ENCODE measurements at places on chromosomes 3 and 15.
A peak's percentile ranks its signal among the peaks of the same experiment; 100 is the strongest.

GRCh38 chr3:156341332-156341731 lies 213.6 kb downstream of the SSR3 start:
- no peak for DNase-seq

GRCh38 chr3:72194458-72194857 lies 409.5 kb upstream of the PROK2 start:
- DNase-seq, result no peak

- DNase-seq, result no peak
These were observed 61.2 kb downstream of the LYSMD4 start for GRCh38 chr15:99671926-99672635.

DNA sequence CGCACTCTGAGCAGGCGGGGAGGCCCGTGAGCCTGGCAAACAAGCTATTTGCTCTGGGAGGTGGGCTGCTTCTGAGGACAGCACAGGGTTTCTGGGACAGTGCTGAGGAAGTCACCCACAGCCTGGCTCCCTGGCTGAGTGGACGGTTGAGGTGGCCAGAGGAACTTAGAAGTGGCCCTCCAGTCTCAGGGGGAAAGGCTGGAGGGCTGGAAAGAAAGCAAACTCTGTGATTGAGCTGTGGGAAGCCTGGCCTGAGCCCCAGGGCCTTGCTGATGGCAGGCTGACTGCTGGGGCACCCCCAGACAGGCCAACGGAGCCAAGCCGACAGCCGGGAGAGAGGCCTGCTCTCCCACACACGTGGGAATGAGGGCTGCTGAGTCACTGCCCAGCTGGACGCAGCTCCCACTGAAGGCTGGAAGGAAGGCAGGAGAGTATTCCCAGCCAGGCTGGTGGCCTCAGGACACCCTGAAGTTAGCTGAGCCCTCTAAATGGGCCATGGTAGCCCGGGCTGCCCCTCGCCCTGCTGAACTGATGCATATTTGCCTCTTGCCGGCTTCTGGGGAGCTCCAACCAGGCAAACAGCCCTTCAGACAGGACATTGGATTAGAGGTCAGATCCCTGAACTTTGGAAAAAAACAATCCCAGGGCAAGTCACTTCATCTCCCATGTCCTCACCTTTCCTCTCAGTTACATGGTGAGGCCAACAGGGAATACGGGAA lies 98.0 kb upstream of the TLE3 start:
- DNase-seq, result peak; percentile 70

- DNase-seq, result peak; percentile 68
These were observed 524 bp upstream of the TOPBP1 start for GRCh38 chr3:133662278-133662651.

DNA sequence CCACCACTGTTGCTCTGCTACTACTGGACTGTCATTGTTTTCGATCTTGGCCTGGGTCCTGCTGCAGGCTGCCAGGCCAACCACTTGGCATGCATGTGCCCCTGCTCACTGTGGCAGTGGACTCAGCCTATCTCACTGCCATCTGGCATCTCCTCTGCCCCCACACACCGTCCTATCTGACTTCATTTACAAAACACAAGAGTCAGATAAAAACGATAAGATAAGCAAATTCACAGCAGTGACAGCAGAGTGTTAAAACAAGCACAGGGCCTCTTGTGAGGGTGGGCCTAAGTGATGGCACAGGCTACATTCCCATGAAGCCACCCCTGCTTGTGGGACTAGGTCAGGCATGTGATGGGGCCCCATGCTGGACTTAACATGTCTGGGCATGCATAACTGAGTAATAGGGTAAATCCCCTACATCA lies 68.1 kb downstream of the CRYGS start:
- peak; percentile 94 for DNase-seq

DNA sequence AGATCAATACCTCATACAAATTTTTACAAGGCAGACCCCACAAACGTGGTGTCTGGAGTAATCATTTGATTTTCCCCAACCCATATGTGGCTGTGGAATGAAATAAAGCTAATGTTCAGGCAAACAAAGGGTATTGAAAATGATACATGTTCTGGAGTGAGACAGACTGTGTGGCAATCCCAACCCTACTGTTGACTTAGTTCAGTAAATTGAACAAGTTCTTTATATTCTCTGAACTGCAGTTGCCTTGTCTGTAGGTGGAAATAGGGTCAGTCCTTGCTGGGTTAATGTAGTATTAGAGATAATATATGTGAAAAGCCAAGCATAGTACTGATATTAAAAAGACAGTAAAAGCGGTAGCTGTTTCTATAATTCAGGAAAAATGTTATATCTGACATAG lies 69.0 kb downstream of the GRM7 start:
- DNase-seq, result no peak

GRCh38 chr3:179175358-179175757 lies 27.2 kb downstream of the PIK3CA start:
- DNase-seq, result no peak

DNA sequence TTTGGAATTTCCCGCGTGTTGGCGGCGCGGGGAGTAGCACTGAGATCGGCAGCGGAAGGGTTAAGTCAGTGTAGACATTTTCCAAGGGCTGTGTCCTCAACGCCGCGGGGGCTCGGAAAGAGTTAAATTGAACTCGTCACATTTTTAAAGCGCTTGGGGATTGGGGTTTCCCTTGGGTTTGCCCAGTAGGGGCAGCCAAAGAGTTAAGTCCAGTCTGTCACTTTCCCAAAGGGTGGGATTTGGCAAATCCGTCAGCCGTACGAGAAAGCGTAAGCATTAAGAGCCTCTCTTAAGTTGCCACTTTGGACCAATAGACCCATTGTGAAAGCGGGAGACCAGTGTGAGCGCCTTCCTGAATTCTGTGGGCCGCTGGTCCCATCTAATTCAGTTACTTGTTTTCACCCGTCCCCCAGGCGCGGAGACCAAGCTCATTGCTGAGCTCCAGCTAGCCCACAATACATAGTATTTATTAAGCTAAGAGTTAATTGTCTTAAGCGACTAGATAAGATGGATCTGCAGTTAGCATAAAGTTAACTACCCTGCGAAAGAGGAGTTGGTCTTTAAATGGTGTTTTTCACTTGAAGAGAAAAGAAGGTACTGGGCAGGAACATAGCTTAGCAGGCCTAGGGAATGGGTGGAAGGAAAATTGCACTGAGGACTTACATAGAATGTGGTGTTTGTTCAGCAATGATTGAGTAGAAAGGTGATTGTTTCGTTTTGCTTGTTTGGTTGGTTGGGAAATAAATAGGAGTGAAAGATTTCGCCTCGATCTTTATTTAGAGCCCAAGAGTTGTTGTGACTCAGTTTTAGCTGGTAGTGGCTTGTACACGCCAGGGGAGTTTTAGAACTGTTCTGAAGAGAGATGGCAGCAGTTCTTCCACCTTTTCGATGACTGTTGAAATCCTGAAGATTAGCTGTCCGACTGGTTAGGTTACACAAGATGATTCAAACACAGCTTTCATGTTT lies 932 bp downstream of the ARL8B start:
- DNase-seq, result peak; percentile 53

DNA sequence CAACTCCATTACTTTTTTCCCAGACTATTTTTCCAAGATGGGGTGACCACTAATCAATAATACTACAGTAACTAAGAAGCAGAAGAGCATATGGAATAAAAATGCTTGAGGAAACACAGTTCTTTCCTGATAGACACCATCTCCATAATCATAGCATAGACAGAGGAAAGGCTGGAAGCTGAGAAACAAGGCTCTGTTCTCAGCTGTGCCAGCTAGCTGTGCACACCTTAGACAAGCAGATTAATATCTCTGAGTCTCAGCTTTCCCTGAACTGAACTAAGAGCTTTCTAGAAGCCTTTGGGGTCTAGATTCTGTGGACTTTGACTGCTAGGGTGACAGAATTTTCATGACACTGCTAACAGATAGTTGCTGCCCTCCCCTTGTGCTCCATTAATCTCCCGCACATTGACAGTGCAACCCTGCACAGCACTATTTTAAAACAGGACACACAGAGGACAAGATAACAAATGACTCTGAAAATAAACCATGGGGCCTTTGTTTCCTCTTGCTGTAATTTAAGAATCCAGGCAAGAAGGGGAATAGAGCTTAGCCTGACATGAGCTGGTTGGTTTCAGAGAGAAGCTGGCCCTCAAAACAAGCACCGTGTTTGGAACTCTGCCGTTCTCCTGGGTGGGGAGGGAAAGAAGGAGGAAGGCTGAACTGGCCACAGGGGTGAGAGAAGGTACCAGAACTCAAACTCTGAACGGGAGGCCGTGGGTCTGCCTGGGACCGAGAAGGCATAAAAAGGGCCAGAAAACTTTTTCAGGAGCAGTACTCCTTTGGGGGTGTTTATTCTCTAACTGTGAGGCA lies 67.4 kb downstream of the ATP13A5 start:
- DNase-seq, result no peak

DNA sequence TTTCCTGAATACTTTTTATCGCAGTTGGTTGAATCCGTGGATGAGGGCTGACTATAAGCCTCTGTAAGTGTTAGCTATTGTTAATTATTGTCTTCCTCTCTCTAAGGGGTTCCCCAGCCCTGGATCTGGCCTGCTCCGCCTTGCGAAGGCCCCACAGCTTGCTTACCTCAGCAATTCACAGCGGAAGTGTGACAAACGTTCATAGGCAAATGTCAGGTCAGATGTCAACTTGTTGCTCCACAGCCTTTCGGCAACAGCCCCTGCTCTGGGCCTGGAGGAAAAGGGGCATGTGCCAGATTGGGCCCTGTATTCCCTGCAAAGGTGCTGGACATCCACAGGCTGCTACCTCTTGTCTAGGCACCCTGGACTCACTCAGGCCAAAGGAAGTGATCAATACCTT lies 25.3 kb upstream of the CELF6 start:
- no peak for DNase-seq

GRCh38 chr3:151434151-151434890 lies 26.5 kb downstream of the IGSF10 start:
- DNase-seq, result no peak

DNA sequence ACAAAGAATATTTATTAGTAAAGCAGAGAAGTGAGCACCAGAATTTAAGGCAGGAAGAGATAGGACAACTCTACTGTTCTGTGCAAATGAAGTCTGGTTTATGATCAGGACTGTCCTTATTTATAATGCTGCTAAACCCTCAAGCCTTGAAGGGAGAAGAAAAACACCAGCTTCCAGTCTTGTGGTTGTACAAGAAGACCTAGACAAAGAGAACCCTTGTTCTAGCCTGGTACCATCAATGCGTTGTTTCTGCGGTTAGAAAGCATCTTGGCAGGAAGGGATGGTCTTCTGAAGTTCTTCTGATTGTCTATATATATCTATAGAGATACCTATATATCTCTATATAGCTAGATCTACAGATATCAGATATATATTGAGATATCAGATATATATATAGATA lies 33.8 kb downstream of the PDCD10 start:
- DNase-seq, result no peak

- DNase-seq, result peak; percentile 58
These were observed 66.4 kb upstream of the NR2E3 start for GRCh38 chr15:71743861-71744382.

DNA sequence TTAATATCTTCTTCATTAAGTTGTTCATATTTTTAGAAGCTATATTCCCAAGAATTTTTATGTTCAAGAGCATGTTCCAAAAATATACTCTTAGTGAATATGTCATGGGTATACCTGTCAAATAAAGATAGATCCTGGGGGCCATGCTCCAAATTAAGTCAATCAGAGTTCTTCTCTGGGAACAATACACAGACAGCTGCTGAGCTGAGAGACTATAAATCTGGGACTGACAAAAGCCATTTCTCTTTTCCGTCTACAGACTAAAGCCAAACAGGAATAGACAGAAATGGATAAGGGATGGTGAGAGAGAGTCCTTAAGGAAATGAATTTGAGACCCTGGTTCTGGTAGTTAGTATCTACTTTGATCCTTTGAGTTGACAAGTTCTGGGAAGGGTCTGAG lies 465.1 kb upstream of the RASGRP1 start:
- DNase-seq, result no peak

DNA sequence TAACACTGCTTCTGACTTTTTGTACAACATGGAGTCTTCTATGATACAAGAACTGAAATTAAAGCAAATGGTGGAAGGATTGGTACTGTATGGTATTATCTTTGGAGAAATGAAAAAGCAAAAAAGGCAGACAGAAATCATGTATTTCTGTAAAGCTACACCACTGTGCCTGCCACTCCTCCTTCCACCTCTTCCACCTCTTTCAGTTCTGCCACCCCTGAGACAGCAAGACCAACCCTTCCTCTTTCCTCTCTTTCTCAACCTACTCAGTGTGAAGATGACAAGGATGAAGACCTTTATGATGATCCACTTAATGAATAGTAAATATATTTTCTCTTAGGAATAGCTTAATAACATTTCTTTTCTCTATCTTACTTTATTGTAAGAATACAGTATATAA lies 57.0 kb downstream of the CD200 start:
- DNase-seq, result no peak

DNA sequence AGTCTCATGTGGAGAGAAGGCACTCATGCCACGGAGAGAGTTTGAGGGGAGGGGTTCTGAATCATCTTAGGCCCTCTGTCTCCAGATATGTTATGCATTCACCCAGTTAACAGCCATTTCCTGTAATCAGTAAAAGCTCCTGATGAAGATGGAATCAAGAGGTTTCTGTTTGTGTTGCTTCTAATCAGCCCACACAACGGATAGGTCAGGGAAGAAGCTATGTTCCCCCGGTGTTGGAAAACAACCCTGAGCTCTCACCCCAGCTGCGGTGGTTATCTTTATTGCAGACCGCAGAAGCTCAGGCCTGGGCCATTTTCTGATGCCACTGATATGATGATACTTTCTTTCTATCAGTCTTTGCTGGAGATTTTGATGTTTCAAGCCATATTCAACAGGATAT lies 338.5 kb upstream of the ONECUT1 start:
- no peak for DNase-seq

- peak; percentile 76 for DNase-seq
These were observed 85.5 kb upstream of the FGF12 start for GRCh38 chr3:192812743-192813383.

- no peak for DNase-seq
These were observed 129.0 kb upstream of the ARHGEF3 start for GRCh38 chr3:56930706-56931105.

DNA sequence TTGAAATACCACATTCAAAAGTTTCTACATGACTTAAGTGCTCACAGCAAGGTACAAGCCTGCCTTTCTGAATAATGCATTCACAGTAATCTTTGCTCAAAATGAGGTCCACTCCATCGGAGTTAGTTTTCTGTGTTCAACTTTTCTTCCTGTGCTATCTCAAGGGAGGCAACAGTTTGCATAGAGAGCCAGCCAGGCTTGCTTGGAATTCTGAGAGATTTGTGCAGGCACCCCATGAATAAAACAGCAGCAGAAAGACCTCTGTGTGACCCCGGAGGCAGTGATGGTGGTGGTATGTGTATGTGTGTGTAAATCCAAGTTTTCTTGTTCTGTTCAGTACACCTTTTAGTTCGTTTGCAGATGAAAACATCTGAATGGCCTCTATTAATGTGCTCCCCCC lies 124.0 kb downstream of the ADAMTS9 start:
- no peak for DNase-seq

Measured in cerebellar cortex (tissue), 1 donor.